ENCODE measurements at places on chromosomes 11 and 22. TPM values are rescaled to one million over a fixed set of nuclear protein-coding genes. Genes with fewer than 3 reads are reported as not detected.

GRCh38 chr22:45671783-45672563, at the start of gene ATXN10:
TSS of gene ATXN10 (plus strand) at chr22:45671834. CDS start at chr22:45672064, 230 bp downstream.
- peak; percentile 39 for DNase-seq

DNA sequence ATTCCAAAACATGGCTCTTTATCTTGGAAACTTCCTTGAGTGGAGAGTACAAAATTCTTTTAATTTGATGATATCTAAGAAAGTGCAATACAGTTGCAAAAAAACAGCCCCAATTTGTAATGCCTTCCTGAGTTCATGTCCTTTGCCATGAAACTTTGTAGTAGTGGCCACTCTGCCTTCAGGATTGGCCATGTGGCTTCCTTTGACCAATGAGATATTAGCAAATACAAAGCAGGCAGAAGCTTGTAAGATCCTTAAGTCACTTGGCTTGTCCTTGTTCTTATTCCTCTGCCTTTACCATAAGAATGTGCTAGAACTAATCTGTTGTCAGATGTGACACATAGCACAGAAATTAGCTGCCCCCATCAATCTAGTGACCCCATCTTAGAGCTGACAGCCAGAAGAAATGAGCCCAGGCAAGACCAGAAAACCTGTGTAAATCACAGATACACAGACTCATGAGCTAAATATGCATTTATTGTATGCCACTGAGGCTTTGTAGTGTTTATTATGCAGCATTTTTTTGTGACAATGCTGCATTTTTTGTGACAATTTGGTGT, 29.8 kb upstream of the BLID start:
- no peak for DNase-seq

GRCh38 chr11:30501744-30502143, 84.4 kb downstream of the MPPED2 start:
- no peak for DNase-seq

- no peak for DNase-seq
Observed at GRCh38 chr11:59426361-59427067, at the start of gene OR5A2. TSS of gene OR5A2 (minus strand) at chr11:59426413. CDS start at chr11:59422953, 3,460 bp downstream.

- no peak for DNase-seq
Observed at GRCh38 chr22:48666620-48667019, 1161.1 kb downstream of the BRD1 start.

DNA sequence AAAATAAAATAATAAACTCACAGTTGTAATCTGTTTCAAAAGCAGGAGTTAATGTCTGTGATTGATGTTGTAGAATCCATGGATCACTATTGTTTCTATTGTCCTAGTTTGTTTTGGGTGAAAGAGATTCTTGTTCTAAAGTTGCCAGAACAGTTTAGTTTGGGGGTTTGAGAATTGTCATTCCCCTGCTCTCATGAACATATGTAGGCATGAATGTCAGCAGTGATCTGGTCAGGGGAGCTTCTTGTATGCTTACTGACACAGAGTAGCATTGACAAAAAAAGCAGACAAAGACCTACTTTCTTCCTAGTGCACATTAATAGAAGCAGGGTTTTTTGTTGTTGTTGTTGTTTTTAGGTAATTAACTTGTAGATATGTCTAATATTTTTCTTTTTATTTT, 38.6 kb downstream of the ARHGAP1 start:
- no peak for DNase-seq

DNA sequence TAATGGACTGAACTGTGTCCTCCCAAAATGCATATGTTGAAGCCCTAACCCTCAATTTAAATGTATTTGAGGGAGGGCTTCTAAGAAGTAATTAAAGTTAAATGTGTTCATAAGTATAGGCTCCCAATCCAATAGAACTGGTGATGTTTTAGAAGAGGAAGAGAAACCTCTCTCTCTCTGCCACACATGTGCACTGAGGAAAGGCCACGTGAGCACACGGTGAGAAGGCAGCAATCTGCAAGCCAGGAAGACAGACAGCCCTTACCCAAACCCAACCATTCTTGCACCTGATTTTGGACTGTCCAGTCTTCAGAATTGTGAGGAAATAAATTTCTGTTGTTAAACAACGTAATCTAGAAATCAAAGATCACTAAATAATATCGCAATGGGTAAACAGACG, 501.5 kb upstream of the ARHGAP42 start:
- no peak for DNase-seq

GRCh38 chr11:16318320-16318719, 38.0 kb downstream of the SOX6 start:
- no peak for DNase-seq

DNA sequence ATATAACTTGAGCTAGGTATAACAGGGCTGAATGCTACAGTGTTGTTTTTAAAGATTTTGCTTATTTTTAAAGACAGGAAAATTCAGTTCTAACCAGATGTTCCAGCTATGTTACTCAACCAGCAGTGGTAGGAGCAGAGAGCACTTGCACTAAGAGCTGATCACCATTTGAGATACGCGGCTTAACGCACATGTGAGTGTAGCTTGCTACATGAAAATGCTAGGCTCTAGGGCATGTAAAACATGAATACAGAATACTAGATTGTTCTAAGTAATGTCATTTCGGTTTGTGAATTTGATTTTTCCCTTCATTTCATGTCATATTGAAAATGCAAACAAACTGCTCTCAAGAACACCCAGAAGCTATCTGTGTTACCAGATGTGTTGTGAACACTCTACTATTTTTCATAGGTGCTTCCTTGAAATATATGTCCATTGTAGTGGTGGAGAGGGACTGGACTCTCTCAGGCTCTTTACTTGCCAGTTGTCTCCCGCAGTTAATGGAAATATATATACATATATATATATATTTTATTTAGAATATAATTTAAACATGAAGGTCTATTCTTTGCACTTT, 10.8 kb upstream of the TECTA start:
- no peak for DNase-seq

TEX12 gene
- 0.39 TPM for total RNA-seq

IRAG1 gene
- not detected for total RNA-seq

PLAAT3 gene
- 13.9 TPM for total RNA-seq
